ENCODE measurements at places on chromosomes 5 and 9.

DNA sequence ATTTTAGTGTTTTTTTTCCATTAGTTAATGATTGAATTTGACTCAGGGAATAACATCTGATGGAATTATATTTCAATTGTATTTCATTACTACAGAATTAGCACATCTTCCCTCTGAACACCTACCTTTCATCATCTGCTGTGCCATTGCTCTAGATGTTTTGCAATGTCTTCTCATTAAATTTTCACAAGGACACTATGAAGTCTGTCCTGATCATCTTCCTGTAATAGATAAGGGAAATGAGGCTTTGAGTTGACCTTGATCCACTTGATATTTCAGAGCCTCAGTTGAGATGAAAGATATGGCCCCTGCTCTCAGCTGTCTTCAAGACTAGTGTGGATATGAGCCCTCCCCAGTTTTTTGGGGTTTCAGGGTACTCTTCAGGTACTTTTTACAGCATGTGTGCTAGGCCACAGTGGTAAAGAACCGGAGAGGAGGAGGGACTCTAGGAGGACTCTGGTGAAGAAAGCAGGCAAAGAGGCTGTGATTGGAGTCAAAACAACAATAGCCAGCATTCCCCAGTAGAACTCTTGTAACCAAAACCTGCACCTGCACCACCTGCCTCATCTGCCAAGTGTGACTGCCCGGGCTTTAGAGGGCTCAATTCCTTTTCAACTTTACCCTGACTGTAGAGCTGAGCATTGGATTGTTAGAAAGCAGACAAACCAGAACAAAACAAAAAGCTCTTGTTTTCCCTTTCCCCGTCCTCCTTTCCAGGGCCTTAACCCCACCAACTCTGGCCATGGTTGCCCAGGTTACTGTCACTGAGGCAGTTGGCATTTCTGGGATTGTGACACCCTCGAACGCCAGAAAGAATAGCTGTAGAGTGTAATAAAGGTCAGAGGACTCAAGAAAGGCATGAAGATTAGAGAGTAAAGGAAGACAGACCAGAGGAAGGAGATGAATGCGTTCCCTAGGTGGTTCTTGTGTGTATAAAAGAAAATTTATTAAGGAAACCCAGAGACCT, 56.3 kb downstream of the ERAP1 start:
- no peak for DNase-seq

DNA sequence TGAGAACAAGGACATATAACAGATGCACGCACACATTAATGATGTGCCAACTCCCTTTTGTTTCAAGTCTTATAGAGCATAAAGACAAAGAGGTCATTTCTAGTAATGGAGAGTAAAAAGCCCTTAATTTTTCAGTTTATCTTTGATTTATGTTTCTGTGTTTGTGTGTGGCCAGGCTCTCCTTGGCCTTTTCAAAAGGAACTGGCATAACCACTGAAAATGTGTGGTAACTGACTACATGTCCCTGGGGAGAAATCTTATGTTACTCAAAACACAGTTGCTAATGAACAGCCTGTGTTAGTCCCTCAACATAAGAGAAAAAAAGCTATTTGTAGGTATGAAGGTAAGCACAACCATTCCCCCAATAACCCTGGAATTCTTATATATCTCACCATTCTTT, 47.6 kb upstream of the SHOC1 start:
- DNase-seq = no peak

GRCh38 chr5:83645936-83646335, 74.7 kb downstream of the HAPLN1 start:
- no peak for DNase-seq

DNA sequence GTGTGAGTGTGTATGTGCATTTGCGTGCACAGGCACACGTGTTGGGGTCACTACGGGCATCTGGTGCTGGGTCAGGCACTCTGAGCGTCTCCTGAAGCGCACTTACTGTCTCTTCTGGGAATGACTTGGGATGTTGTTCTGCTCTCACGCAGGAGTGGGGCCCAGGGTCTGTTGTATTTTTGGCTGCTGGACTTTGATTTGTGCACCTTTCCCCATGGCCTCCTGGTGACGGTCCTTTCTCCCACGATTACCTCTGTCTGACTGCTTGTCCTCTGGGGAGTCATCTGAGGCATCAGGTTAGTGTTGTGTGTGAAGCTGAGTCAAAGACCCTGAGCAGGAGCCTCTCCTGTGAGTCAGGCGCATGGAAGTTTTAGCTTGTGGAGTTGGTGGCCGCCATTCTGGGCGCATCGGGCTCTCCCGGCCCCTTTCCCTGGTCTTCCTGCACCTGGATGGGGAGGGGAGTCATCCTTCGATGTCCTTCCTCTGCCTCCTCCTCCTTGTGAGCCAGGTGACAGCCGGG, 62.1 kb downstream of the RXRA start:
- no peak for DNase-seq

DNA sequence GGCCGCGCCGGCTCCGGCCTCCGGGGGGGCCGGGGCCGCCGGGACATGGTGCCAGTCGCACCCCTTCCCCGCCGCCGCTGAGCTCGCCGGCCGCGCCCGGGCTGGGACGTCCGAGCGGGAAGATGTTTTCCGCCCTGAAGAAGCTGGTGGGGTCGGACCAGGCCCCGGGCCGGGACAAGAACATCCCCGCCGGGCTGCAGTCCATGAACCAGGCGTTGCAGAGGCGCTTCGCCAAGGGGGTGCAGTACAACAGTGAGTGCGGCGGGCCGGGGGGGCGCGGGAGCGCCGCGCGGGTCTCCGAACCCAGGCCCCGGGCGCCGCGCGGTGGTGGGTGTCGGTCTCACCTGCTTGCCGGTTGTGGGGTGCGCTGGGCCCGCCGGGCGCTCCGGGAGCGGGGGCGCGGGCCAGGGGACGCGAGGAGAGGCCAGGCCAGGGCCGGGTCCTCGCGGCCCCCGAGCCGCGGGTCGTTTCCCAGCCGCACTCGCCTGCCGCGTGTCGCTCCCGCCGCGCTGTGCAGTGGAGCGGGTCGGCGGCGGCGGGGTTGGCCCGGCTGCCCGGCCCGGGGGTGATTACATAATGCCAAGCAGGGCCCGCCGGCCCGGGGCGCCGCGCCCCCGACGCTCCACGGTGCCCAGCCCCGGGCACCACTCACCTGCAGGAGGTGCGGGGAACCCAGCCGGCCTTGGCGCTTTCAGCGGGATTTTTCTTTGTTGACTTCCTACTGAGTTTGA, 492 bp downstream of the RABL6 start:
- DNase-seq = no peak

DNA sequence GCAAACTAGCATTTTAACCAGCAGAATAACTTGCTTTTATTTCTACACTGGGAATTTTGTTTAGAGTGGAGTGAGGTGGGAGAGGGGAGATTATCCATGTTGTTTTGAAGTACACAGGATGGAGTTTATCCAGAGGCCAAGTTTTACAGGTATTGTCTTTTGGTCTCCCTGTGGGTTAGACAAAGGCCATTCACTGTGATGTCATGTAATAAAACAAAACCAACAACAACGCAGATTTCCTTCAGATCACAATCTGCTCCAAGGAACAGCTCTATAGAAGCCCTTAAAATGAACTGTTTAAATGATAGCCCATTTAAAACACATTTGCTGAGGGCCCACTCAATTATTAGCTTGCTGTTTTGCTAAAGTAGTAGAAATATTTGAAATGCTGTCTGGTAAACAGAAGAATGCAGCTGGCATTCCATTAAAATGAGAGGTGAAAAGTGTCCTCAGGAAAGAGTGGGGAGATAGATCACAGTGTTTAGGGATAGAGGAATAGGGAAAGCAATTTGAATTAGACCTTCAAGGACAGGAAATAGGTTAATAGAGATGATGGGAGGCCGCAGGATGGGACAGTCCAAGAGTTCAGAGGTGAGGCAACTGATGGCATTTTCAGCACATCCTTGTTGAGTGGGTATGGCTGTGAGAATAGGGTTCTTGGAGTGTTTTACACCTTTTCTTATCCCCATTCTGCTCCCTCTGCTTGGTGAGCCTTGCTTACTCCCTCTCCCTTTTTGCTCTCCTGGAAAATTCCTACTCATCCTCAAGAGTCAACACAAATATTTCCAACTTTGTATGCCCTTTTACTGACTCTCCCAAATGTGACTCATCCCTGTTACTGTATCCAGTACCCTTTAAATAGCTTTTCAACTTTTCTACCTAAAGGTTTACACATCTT, 140.1 kb upstream of the NR3C1 start:
- no peak for DNase-seq

DNA sequence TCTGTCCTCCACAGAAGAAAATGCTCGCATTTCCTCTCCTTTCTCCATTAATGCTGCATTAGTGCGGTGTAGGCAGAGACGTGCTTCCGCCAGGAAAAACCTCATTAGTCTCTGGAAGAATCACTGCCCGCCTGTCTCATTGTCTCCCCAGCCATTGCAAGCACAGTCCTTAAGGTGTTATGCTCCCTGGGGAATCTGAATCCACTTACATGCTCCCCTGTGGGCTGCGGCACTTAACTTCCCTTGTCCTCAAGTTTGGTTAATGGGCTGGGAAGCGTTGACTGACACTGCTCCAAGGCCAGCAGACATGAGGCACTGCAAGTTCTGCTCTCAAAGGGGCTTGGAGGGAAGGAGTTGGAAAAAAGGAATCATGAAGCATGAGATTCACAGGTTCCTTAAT, 41.6 kb downstream of the TARS1 start:
- DNase-seq = no peak
